ENCODE measurements at places on chromosomes 13 and 19.

- DNase-seq: peak; percentile 92
These were observed 8.9 kb downstream of the CEBPA start for GRCh38 chr19:33293255-33294057.

GRCh38 chr13:40026741-40027140 is 371.3 kb downstream of the COG6 start:
- DNase-seq: no peak

- DNase-seq: peak; percentile 69
These were observed 19.9 kb upstream of the FBXO27 start for GRCh38 chr19:39052243-39052746.

DNA sequence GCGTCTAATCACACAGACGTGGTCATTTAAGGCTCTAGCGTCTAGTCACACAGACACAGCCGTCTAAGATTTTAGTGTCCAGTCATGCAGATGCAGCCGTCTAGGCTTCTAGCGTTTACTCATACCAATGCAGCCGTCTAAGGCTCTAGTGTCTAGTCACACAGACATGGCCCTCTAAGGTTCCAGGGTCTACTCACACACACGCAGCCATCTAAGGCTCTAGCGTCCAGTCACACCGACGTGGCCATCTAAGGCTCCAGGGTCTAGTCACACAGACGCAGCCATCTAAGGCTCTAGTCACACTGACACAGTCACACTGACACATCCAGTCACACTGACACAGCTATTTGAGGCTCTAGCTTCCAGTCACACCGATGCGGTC is 55.7 kb downstream of the KLF2 start:
- DNase-seq: no peak

- no peak for DNase-seq
These were observed 24.0 kb upstream of the EIF3G start for GRCh38 chr19:10143681-10144080.

DNA sequence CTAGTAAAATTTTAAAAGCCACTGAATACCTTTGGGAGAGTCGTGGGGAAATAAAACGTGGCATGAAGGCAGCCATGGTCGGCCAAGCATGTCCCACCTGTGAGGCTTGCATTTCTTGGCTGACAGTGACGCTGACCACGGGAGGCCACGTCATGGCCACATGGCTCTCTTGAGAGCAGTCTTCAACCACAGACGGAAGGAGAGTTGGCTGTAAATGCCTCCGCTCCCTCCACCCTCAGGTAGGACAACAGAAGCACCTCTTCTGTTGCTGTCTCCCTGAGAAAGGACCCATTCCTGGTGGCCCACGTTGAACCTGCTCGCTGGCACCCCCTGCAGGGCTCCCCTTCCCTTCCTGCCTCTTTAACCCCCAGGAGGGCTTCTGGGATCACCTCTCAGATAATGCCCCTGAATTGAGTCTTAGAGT is 10.6 kb upstream of the LRRC25 start:
- DNase-seq: peak; percentile 82

DNA sequence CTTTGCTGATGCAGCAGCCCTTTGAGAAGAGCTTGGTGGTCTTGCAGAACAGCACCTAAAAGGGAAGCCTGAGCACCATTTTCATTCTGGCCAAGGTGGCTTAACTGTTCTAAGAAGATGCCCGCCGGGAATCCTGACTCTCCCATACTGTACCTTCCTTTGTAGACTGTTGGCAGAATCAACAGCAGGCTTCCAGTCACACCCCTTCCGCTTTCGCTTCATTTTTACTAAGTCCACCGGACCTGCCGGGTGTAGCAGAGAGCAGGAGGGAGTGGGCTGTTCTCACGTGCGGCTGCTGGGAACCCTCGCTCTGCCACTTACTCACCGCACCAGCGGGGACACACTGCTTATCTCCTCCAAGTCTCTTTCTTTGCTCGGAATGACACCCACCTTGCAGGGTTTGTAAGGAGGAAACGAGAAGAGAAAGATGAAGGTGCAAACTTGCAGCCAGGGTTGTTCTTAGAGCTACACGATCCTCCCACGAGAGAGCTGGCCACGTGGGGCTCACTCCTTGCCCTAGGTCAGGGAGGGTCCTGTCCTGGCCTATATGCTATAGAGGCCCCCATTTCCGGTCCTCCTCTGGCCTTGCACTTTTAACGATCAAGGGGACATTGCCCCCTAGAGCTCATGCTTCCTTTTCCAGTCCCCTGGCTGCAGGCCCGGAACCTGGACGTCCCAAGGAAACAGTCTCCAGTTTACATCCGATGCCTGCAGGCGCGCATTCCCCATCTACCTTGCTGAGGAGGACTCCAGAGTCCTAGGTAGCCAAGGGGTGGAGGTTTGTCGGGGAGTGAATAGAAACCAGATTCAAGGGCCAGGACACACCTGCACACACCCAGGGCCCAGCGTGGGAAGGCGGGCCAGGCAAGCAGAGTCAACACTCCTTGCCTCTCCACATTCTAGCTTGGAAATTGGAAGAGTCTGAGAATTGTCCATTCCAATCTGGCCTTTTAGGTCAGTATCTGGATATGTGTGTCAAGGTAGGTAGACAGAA is 453.6 kb downstream of the IRS2 start:
- DNase-seq: no peak

DNA sequence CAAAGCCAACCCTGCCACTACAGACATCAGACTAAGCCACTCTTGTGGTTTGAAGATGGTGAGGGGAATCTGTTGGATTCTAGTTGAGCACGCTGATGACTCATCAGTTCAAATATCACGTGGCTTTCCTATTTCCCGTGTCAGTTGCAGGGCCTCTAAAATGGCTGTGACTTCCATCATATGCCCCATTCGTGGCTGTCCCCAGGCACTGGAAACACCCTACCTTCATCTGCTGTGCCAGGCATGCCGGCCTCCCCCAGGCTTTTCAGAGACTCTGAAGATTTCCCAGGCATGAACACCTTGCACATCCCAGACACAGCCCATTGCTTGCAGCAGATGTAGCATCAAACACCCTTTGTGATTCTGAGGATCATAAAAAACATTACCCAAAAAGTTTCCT is 659.9 kb downstream of the UQCRFS1 start:
- no peak for DNase-seq

DNA sequence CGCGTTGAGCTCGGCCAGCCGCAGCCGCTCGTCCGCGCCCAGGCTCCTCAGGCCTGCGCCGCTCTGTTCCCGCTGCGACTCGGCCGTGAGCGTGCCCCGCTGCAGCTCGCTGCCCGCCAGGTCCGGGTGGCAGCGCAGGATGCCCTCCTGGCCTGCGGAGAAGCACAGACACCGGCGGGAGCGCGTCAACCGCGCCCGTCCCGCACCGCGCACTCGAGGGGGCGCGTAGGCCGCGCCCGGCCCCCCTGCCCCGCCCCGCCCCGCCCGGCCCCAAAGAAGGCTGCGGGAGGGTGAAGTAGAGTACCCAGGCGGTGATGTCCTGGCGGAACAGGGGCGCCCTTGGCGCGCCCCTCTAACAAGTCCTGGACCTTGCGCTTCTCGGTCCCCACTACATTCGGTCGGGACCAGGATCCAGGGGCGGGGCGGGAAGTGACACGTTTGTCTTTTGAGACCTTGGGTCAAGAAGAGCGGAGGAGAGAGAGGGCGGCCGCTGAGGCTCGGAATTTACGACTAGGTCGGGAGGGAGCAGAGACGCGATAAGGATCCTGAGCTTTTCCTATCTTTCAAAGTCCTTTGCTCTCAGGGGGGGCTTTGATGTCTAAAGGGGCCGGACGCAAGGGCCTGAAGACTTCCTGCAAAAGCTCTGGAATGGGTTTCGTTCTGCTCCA is 9.3 kb upstream of the CDX2 start:
- no peak for DNase-seq

GRCh38 chr19:56201973-56202372 is at the start of gene ZSCAN5C:
Gene ZSCAN5C, plus strand, starts transcription at chr19:56202273. Its CDS starts 3,641 bp downstream, at chr19:56205914.
- DNase-seq: no peak

DNA sequence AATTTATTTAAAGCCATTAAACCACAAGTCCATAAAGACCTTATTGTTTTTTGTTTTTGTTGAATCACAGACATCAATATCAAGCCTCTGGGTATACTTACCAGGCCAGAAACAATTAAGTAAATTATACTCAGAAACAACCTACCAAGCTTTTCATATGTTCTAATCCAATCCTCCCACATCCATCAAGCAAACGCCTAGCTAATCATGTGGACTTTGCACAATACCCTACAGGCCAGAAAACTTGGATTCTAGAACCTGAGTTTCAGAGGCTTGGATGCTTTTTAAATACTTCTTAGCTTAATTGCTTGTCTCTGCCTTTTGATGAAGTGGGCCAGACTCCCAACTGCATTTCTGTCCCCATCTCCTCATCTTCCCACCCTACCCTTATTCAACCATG is 39.9 kb downstream of the TGDS start:
- no peak for DNase-seq

- DNase-seq: peak; percentile 27
These were observed 34.2 kb upstream of the CEBPG start for GRCh38 chr19:33339016-33339984.

- no peak for DNase-seq
These were observed 152.8 kb upstream of the IRS2 start for GRCh38 chr13:109939180-109939579.

DNA sequence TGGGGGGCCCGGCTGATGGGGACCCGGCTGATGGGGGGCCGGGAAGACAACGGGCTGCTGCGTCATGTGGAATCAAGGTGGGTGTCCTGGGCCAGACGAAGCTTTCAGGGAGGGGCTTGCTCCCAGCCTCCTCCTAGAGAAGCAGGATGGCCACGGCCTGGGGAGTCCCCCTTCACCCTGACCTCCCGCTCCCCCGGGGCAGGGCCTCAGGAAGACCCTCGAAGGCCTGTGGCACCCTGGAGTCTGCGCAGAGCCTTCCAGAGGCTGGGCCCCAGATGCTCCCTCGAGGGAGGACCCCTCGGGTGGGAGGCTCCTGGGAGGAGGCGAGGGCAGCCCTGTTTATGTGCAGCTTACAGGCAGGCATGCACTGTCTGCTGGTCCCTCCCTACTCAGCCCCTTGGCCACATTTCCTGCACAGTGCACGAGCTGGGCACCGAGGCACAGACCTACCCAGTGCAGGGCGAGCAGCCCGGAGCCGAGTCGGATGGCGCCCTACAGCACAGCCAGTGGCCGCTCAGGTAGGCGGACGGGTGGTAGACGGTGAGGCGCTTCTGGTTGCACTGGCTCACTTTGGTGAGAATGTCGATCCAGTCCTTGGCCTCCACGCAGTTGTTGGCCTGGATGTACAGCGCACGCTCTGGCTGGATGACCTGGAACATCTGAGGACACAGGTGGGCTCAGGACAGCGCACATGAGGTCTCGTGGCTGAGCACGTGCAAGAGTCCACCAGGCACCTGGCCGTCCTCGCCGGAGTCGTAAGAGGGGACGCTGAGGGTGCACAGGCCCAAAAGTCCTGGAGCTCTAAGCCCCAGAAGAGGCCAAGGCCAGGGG is 22.4 kb upstream of the C13orf46 start:
- no peak for DNase-seq

- no peak for DNase-seq
These were observed 1.1 kb downstream of the CNFN start for GRCh38 chr19:42388851-42389489.

DNA sequence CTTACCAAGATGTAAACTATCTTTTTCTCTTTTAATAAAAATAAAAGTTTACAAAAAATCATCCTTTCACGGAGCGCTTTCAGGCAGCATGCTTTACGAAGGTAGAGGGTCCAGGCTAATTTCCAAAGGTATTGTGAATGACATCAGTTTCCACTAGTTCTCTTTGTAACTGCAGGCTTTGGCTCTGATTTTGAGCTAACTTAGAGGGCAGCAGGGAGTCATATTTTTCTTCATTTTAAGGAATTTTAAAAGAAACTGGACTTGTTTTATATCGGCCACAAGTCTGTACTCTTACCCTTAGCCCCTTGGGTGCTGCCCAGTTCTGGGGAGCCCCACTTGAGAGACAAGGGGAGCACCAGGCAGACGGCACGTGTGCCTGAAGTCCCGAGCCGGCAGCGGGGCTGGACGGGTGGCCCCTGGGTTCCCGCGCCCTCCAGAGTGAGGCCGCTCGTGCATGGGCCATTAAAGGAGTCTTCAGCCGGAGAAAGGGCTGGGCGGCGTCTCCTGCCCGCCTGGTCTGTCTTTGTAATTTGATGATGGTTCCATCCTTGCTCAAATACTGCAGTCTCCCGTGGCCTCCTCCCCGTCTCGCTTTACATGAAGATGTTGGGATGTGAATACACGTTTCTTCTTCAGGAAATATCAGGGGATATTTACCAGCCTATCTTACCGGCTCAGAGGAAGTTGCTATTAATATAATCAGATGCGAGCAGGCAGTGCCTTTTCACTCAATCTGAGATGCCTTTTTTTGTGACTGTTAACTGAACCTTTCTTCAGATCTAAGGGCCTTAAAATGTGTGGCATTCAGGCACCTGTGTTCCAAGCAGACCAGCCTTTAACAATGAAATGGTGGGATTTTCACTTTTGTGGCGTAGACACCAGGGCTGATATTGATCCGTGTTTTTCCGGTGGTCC is 67.4 kb downstream of the GGACT start:
- DNase-seq: no peak

- DNase-seq: no peak
These were observed 1.2 kb upstream of the NKPD1 start for GRCh38 chr19:45161738-45162607.

DNA sequence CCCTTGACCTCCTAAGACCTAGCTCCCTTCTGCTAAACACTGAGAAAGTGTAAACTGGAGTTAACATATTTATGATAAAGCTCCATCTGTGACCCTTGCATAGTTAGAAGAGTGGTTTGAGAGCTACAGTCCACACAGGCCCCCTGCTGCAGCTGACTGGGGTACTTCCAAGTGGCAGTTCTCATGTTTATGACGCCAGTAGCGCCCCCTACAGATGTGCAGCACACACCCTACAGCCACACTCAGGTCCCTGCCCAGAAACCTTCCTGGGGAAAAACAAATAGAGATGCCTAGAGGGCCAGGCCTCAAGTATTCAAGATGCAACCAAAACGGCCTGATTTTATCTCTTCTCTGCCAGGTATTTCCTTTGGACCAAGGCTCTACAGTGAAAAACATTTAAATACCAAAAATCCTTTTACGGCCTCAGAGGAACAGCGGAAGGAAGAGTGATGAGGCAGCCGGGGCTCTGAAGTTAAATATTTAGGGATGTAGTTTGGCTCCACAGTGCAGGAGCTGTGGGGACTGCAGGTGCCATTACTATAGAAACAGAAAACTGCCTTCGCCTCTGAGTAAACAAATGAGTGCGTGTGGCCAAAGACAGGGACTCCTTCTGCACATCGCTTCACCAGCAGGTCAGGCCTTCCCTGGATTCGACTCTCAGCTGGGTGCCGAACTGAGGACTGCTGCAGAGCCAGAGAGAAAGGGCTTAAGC is 553.1 kb downstream of the EFNB2 start:
- no peak for DNase-seq

GRCh38 chr19:28843761-28844492 is 369.0 kb downstream of the UQCRFS1 start:
- no peak for DNase-seq

DNA sequence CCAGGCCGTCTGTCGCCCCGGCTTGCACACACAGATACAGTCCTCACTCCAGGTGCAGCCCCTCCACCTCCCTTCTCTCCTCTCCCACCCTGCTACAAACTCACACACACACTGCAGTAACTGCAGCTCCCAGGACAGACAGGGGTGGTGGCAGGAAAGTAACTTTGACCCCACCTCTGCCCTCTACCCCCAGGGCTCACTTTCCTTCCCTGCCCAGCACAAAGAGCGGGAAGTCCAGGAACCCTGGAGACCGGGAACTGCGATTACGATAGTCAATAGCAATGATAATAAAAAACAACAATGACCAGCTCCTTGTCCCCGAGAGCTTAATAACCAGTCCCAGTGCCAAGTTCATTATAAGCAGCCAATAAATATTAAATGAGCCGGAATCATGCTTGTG is at the start of gene CEACAM20:
CEACAM20 (minus strand) TSS at position 140 of the 400 bp plus-strand sequence. CDS start 166 bp downstream, outside the sequence.
- no peak for DNase-seq

Measured in suppressor macrophage treated with lipopolysaccharide for 1 hour (primary cell).